Lower lobe of right lung (tissue), 2 donors: ENCODE measurements at places on chromosomes 12 and 14.

GRCh38 chr14:64061706-64062105 is 208.9 kb downstream of the SYNE2 start:
- no peak for DNase-seq

DNA sequence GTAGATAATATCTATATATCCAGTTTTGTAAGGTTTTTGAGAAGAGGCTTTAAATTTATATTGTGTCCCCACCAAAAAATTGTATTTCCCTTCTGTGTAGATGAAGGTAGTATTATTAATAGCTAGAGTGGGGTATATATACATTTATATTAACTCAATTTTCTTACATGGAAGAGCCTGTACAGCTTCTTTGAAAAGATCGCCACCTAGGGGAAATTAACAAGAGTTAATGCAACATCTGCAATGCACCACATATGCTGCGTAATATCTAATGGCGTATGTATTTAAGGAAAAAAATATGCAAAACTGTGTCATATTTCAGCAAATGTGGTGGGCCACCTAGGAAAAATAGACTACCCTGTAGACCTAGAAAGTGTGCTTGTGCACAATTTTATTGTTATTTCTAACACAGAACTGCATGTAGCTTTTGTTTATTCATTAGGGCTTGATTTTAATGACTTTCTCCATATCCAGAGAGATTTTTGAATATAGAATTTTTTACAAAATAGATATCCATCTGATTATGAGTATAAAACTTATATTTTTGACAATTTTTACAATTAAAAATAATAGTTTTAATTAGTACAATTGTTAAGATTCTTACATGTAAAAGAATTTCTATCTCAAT is 14.0 kb downstream of the CCER1 start:
- DNase-seq, result no peak

DNA sequence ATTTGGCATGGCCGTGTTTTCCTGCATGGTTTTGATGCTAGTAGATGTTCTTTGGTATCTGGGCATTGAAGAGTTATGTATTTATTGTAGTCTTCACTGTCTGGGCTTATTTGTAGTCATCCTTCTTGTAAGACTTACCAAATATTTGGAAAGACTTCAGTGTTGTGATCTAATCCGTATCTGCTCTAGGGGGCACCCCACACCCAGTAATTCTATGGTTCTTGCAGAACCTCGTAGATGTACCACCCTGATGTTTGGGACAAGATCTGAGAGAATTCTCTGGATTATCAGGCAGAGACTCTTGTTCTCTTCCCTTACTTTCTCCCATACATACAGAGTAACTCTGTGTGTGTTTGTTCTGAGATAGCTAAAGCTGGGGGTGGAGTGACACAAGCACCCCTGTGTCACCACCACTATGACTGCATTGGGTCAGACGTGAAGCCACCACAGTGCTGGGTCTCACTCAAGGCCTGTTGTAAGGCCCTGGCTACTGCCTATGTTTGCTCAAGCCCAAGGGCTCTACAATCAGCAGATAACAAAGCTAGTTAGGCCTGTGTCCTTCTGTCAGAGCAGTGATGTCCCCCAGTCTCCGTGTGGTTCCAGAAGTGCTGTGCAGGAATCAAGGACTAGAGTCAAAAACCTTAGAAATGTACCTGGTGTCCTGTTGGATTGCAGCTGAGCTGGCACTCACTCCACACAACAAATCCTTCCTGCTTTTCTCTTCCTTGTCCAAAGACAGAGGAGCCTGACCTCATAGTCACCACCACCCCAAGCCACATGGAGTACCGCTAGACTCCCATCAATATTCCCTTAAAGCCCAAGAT is 9.6 kb downstream of the RDH16 start:
- no peak for DNase-seq

GRCh38 chr12:113659416-113659815 is 187.7 kb upstream of the LHX5 start:
- DNase-seq, result no peak

DNA sequence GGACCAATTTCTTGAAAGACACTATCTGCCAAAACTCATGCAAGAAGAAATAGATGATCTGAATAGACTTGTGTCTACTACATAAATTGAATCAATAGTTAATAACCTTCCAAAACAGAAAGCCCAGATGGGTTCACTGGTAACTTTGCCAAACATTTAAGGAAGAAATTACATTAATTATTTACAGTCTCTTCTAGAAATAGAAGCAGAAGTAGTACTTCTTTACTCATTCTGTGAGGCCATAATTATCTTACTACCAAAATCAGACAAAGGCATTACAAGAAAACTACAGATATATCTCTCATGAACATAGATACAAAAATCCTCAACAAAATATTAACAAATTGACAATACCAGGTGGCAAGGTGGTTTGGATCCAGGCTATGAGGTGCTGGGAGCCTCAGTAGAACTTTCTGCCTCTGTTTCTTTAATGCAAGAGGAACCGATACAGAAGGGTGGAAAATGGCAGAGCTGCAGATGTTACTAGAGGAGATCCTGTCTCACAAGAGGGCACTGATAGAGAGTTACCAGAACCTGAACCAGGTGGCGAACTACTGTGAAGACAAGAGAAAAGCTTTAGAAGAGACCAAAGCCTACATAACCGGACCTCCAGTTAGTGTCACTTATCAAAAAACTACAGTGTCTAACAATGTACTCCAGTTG is 33.7 kb upstream of the KTN1 start:
- DNase-seq, result no peak

DNA sequence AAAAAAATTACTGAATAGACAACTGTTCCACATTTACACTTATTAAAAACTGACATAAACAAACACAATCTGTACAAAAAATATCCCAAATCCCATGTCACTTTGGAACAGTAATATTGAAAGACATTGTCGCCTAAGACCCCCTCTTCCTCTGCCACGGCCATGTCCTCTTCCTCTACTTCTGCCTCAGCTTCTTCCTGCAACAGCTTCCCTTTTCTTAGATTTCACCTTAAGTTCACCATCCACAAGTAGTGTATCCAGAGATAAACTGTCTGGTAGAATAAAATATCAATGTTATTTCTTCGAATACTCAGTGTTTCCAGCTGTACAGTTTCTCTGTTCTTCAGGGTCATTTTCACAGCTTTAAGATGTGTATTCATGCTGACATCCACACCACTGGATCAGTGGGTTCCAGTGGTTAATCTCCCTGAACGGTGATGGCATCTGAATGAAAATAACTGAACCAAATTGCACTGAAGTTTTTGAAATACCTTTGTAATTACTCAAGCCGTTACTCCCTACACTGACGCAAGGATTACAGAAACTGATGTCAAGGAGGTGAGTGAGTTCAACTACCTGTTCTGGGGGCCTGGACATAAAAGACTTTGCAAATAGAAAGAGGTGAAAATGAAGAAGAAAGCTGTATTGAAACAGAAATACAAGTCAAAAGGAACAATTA is 208.5 kb downstream of the C12orf50 start:
- no peak for DNase-seq

- peak; percentile 36 for DNase-seq
These were observed 58.7 kb downstream of the TESC start for GRCh38 chr12:117040496-117040895.

GRCh38 chr12:91044586-91044985 is 13.2 kb downstream of the KERA start:
- no peak for DNase-seq

DNA sequence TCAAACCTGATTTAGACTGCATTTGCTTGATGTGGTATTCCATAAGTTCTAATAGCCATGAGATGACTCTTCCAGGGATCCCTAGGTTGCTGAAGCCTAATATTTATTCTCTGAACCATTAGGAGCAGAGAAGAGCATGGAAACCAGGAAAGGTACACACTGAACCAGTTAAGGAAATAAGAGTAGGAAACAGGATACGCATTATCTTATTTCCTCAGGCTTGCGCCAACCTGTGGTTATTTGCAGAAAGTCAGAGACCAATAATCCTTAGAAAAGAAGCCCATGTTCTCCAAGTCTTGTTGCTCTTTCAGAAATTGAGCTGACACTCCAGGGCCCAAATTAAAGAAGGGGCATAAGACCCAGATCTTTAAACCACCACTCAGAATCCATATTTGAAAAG is 41.8 kb upstream of the SMUG1 start:
- DNase-seq, result no peak

DNA sequence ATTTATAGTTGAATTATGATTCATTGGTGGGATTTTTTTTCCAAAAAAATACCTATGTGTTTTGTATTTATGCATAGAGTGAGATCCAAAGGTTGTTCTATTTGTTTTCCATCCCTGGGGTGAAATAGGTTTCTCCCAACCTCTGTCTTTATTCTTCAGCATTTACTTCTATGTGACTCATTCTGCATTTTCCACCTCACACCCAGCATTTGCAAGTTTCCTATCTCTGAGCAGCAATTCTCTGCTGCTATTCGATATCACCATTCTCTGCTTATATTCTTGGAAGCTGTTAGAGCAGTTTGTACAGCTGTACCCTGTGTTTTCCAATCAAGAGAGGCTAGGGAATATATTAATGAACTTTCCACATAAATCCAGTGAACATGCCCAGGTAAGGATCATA is 538.9 kb downstream of the SNAPC1 start:
- no peak for DNase-seq

DNA sequence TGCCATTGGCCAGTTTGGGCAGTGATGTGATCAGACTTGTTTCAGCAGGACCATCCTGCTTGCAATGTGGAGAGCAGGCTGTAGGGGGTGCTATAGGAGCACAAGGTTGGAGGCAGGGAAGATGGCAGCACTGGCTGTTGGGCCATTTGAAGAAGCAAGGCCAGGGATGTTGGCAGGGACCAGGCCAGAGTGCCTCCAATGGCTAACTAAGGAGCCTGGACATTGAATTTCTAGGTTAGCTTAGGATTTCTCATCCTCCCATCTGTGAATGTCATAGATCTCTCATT is 23.5 kb downstream of the FGF23 start:
- DNase-seq, result peak; percentile 49

- no peak for DNase-seq
These were observed 9.1 kb downstream of the NEMP1 start for GRCh38 chr12:57069523-57069922.

GRCh38 chr12:26869104-26869494 is 36.1 kb upstream of the ITPR2 start:
- DNase-seq, result no peak

- no peak for DNase-seq
These were observed 12.8 kb upstream of the ZDHHC22 start for GRCh38 chr14:77154421-77154820.

- no peak for DNase-seq
These were observed 6.5 kb downstream of the CLMN start for GRCh38 chr14:95313190-95313589.

- no peak for DNase-seq
These were observed 31.5 kb upstream of the BHLHE41 start for GRCh38 chr12:26156201-26156871.

DNA sequence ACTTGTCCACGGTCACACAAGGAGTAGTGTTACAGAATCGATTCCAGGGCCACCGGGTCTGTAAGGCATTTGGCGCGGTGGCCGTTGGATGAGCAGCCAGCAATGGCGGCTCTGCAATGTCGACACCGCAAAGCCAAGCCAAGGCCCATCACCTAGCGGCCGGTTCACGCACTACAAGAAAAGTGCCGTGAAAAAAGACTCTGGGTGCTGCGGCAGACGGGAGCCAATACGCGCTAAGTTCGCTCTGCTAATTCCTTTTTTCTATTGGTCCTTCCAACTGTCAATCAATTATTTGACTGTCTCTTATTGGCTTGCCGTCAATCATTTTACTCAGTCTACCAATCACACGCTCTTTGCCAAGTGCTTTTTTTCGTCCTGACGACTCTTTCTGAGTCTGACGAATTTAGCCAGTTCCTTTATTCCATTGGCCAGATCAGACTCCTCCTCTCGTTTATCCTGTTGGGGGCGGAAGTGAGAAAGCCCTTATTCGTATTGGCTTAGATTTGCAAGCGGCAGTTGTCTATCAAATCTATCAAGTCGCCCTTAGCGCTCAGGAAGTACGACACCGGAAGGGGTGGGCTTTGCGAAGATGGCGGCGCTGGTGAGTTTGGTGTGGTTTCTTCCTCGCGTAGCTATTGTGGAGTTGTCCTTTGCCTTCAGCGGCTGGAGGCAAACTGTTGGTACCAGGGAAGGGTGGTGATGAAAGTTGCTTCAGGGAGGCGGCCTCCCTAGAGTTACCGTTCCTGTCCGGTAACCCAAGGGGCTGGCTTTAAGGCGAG is at the start of gene NGDN:
Gene NGDN (plus strand): TSS at position 577 of the 779 bp plus-strand sequence. CDS start 13 bp downstream, at position 590.
- peak; percentile 93 for DNase-seq

DNA sequence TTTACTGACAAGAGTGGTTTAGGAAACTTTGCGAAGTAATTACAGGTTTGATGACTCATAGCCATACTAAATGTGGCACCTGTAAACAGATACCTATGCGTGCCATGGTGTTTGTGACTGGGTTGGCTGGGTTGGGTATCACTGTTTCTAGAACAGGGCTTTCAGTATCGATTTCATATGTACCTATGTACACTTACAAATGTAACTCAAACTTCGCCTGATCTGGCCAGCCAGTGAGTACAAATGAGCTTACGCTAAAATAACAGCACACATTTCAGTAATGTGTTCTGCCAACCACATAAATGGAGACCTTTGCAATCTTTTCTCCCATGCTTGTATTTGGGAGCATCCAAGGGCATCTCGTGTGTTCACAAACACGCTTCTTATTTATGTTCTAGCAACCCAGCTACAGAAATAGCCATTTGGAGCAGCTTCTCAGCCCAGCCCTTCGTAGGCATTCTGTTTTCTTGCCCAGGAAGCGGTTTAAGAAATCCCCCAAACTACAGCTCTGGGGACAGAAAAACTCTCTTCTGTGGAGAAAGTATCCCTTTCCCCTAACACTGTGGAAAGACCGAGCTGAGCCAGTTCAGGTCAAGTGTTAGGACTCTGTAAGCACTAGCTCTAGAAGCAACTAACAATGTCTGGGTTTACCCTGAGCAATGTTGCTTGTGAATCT is 42.3 kb upstream of the MDM1 start:
- no peak for DNase-seq

GRCh38 chr12:103913100-103913499 is 17.1 kb upstream of the HSP90B1 start:
- no peak for DNase-seq

DNA sequence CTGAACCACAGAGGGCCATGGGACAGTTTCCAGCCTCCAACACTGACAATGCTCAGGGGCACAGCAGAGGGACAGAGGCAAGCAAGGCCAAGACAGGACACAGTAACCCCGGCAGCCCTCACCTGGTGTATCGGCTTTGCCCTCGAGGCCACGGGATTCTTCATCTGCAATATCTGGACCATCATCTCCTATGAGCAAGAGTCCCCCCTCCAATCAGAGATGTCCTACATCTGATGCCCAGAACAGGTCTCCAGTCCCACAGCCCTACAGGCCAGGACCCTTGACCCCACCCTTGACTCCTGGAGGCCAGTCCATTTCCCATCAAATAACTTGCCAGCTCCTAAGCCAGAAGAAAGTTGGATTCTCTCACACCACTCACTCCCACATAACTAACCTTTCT is 17.4 kb downstream of the KMT2D start:
- peak; percentile 28 for DNase-seq

- DNase-seq, result no peak
These were observed 19.0 kb downstream of the FAM181A start for GRCh38 chr14:93946104-93946503.
